ENCODE measurements at places on chromosomes 2 and 18.

DNA sequence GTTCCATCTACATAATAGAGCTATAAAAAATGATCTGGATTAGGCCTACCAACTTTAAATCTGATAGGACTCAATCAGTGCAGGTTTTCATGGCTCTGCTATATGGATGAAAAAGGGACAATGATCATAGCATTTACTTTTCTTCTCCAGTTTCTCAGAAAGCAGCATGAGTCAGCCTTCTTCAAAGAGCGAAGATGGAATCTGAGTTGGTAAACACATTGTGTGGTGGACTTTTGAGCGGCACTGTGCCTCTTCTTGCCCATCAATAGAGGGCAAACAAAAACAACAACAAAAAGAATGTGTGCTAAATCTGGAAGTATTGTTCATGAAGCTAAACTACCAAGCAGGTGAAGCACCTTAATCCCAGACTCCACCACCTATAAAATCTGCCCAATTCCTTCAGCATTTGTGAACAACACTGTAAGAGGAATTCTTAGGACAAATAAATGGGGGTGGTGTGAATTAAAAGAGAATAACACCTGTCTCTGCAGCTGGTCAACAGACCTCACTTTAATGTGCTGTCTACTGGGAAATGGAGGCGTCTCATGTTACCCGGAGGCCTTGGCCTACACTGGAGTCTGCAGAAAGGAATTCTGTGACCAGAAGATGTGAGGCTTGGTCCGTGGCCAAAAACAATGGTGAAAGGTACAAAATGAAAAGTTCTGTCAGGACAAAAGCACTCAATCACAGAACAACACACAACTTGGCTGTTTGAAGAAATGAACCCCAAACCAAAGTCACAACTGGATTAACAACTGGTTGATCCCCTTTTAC, 609.0 kb downstream of the IRS1 start:
- DNase-seq, result no peak

GRCh38 chr18:60024345-60024744, 124.5 kb downstream of the PMAIP1 start:
- no peak for DNase-seq

DNA sequence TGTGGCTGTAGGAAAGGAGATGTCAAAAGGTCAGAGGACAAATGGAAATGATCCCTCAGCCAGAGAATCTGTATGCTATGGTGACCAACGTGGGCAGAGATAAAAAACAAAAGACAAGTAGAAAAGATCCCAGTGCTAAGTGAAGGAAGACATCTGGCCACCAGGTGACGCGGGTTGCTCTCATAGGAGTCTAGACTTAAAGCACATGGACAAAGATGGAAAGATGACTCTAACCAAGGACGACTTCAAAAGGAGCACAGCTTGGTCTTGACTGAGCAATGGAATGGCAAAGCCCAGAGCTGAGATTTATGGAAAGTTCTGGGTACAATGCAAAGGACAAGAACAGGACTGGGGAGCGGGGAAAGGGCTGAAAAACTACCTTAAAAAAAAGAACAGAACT, 96.8 kb downstream of the CLIP4 start:
- DNase-seq, result no peak

DNA sequence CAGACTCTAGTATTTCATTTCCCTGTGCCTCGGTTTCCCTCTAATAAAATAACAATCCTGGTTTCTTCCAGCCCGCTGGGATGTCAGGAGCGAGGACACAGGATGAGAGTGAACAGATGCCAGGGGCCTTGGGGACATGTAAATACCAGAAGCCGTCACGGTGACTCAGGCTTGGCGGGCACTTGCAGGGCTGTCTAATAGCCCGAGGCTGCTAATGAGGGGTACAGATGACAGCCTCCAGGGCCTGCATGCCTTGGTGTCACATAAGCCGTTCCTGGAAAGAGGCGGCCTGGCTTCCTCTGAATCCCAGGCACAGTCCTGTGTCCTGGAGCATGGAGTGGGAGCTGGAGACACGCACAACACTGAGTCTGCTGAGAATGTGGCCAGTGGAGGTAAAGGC, 28.2 kb downstream of the HS1BP3 start:
- no peak for DNase-seq

DNA sequence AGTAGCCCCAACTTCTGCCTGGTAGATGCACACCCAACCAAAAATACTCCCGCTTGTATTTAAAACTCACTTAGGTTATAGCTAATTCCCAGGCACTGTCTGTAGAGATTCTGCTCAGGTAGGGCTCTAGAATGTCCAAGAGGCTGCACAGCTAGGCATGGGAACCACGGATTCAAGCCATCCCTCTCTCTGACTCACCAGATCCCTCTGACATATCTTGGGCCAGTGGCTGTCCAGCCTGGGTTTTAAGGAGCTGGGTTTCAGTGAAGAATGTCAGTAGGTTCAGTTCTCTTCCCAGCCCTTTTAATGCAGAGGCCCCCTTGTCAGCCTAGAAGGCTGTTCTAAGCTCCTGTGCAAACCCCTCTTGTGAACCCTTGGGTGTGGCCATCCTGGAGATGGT, 15.9 kb upstream of the IL1R1 start:
- DNase-seq, result no peak

DNA sequence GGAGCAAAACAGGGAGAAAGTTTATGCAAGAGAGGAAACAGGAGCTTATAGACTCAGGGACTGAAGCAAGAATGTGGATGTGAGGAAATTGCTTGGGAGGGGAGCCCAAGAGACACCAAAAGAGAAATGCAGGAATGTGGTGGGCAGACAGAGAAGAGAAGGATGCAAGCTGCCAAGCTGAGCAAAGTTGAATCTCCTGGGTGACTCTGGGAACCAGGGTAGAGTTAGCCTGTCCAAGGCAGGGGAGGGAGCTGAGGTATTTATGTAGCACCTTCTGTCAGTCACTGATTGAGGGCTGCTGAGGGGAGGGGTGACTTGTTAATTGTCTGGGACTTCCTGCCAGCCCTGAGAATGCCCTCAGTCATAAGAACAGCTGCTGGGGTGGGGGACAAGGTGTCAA, 464.3 kb downstream of the NBAS start:
- no peak for DNase-seq

- no peak for DNase-seq
Measured at GRCh38 chr2:29025711-29026110, 44.6 kb downstream of the TOGARAM2 start.

DNA sequence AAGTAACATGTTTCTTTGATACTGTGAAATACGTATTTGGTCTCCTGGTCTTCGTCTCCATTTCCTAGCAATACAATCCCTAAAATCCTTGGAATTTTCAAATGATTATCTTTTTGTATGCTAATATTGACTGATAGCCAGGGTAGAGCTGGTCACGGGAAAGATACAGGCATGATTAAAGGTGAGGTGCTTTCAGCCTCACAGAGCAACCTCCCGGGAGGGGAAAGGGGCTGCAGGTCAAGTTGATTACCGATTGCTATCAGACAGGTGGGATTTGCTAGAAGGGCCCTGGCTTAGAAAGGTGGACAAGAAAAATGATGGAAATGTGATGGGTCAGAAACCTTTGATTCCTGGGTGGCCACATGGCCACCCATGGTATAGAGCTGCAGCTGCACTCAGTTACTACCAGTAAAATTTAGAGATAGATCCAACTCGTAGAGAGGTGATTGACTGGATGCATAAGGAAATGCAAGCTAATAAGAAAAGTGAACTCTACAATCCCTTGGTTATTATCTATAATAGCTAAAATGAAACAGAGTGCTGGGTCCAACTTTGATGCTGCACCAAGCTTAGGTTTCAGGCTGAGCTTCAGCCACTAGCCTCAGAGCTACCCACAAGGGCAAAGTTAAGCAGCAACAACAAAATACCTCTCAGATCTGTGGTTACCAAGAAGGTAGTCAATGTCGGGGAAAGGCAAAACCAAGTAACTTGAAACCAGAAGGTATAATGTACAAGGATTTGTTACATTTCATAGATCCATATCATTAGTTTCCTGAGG, 15.3 kb downstream of the YPEL5 start:
- no peak for DNase-seq

GRCh38 chr18:33114749-33115148, 325.8 kb downstream of the CCDC178 start:
- no peak for DNase-seq

GRCh38 chr2:178268435-178268834, 74.1 kb downstream of the OSBPL6 start:
- no peak for DNase-seq

DNA sequence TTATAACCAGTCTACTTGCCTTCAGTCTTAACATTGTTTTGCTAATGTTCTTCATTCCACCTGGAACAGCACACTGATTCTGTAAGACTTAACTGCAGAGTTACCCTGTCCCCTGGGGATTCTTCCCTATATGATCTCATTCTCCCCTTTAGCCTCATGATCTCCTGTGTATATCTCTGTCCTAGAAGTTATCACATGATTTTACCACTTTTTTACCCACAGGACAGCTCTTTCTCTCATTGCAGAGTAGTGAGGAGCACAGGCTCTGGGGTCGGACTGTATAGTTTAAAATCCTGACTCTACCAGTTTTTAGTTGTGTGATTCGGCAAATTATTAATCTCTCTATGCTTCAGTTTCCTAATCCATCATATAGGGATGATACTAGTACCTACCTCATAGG, 14.2 kb upstream of the EXOC6B start:
- no peak for DNase-seq

GRCh38 chr2:72134408-72134996, 13.2 kb downstream of the CYP26B1 start:
- no peak for DNase-seq

GRCh38 chr18:13628211-13628610, 98.1 kb downstream of the FAM210A start:
- DNase-seq, result no peak

Data from suppressor macrophage treated with lipopolysaccharide for 4 hours (primary cell).